NCI-H1436 treated with DMSO at 0.1 percent for 48 hours (cell line): ENCODE measurements at places on chromosomes 1 and 21.

GRCh38 chr1:35768350-35769187, 1.2 kb downstream of the CLSPN start:
- DNase-seq: no peak

DNA sequence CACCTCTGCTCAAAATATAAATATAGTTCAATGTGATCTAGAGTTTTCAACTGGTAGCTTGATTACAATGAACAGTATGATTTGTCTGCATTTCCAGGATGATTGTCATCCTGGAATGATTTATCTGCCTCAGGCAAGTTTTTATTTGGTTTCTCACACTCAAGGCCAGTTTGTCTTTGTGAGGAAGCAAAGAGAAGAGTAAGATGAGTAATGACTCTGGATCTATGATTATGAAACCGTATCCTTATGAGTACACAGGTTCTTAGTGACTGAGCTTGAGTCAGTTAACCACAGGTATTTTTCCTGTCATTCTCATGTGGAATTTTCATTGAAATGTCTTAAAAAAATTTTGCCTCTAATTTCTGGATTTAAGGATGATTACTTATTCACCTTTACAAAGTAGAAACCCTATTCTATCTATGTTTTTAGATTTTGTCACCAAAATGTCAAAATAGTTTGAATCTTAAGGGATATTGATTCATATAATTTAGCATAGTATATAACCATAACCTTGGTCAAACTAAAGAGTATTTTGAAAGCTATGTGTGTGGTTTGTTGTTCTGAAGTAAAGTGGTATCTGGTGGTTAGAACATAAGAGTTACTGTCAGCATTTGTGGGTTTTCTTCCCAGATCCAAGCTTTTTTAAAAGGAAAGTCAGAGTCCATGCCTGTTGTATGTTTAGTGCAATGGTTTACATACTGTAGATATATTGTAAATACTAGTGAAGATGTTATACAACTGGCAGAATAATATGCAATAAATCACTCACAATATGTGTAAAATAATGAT, 145.0 kb downstream of the RASAL2 start:
- DNase-seq: no peak

- DNase-seq: no peak
These were observed 31.7 kb upstream of the AGO1 start for GRCh38 chr1:35851132-35851869.

DNA sequence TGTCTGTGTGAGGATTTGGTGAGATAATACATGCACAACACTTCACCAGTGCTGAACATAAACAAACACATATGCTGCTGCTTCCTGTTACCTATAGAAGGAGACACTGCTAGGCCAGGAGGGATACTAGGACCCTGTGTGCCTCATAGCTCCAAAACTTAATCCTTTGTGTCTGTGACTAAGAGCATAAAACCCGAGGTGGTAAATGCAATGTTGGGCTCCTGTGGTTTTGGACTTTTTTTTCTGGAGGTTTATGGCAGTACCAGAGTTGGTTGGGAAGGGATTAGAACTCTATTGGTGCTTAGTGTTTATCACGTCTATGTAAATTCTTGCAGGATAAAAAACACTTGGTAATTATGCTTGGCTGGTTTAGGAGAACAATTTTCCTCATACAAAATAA, 122.9 kb downstream of the NUF2 start:
- DNase-seq: no peak

DNA sequence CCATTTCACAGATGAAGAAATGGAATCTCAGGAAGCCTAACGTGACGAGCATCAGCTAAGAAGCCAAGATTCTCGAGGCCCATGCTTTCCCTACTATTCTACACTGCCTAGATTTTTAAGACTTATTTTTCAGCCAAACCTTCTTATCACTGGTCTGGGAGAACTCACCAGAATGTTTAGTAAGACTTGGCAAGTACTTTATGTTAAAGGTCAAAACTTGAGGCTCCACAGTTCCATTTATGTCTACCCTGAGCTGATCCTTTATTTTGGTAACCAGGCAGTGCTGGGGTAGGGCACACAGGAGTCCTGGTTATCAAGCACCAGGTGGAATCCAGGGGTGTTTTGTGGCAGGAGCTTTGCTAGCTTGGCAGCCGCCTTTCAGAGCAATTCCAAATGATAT, 16.8 kb downstream of the PLXNA2 start:
- no peak for DNase-seq

- no peak for DNase-seq
These were observed 456.2 kb downstream of the KCNT2 start for GRCh38 chr1:196152086-196152485.

- no peak for DNase-seq
These were observed 104.6 kb downstream of the ENAH start for GRCh38 chr1:225548140-225548857.

- DNase-seq: peak; percentile 72
These were observed 54.1 kb downstream of the TOMM20 start for GRCh38 chr1:235074523-235075047.

- peak; percentile 31 for DNase-seq
These were observed 330.0 kb upstream of the PLD5 start for GRCh38 chr1:242854466-242854865.

GRCh38 chr1:20321573-20321972, 30.9 kb downstream of the VWA5B1 start:
- no peak for DNase-seq

- DNase-seq: no peak
These were observed 334.7 kb downstream of the AMY1C start for GRCh38 chr1:104084380-104084779.

GRCh38 chr1:30804352-30804751, 46.8 kb upstream of the LAPTM5 start:
- no peak for DNase-seq

GRCh38 chr1:201719812-201720521, 109.0 kb upstream of the IPO9 start:
- no peak for DNase-seq

DNA sequence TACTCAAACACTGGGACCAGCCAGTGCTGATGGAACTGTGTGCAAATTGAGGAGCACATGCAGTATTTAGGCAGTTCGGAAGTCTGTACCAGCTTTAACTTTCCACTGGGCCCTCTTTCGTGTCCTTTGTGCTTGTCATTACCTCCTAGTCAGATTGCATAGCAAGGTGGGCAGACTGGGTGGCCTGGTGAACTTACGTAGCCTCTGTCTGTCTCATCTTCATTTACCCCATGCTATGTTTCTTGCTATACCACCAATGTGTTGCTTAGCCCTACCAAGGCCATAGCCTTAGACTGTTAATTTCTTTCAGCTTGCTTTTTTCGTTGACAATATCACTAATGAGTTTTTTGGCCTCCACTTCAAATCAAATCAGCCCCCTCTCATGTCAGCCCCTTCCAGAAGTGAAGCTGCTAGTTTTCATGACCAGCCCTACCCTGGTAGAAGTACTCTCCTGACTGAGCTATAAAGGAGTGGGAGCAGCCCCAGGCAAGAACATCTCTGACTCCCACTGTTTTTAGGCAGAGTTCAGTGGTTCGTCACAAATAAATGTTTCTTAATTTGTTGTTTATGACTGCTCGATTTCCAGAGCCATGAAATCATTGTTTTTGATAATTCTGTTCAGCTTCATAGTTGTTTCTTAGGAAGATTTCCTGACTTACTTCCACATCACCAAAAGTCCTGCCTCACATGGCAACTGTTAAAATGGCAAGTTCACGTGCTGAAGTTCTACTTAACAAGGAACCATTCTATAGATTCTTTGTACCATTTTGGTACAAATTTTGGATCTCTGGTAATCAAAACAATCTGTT, 19.3 kb downstream of the PRKACB start:
- DNase-seq: no peak

DNA sequence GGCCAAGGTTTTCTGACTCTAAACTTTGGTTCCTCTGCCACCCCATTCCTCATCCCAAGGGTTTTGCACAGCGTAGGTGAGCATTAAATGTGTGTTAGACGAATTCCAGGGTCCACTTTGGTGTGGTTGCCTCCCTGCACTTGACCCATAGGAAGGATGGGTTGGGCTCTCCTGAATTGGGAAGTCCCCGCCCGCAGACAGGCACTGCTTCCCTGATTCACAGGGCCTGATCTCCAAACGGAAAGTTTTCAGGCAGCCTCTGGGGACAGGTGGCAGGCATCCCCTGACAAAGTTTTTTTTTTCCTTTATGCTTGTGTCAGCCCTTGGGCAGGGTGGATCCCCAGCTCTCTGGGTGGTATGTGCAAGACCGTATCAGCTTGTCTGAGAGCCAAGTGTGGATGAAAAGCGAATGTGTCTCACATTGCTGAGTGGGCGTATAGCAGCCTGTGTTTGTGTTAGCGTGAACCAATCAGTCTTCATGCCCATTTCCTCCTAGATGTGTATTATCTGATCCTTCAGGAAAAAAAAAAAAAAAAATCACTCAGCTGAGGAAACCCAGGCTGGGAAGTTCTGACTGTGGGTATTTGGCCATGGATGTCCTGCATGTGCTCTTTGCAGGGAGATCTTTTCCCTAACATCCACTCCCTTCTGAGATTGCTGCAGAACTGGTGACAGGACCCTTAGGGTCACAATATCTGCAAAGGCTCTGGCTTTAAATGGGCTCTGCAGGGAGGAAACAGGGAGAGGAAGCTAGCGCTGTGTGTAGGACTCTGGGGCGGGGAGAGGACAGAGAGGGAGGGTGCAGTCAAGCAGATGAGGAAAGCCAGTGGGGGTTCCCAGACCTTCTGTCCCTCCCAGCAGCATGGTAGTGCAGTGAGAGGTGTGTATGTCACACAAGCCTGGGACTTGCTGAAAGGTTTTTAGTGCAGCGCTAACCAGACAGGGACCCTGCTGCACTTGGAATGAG, 42.2 kb upstream of the TRABD2B start:
- no peak for DNase-seq

- DNase-seq: no peak
These were observed at the start of gene KLHDC9 for GRCh38 chr1:161098210-161099068. KLHDC9 (plus strand) TSS chr1:161098361; CDS start chr1:161098536, 175 bp downstream.

- DNase-seq: no peak
These were observed 132.9 kb downstream of the PIK3R3 start for GRCh38 chr1:45999507-45999906.

GRCh38 chr21:32186804-32187203, 92.0 kb downstream of the MIS18A start:
- no peak for DNase-seq

GRCh38 chr1:169103480-169103893, 3.0 kb upstream of the ATP1B1 start:
- DNase-seq: no peak

DNA sequence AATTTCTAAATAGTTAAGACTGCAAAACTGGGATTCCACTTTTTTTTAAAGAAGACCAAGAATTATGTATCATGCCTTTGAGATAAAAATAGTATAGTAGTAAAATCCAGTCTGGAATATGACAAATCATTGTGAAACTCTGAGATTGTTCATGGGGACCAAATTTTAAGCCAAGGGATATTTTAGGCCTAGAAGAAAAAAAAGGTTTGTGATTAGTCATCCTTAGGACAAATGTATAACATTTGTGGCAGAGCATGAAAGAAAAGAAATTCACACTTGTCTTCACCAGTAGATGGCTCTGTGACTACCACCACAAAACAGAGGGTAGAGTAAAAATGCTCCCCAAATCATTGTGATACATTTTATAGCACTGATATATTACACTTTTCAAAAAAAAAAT, 226.1 kb downstream of the KCTD3 start:
- DNase-seq: no peak

DNA sequence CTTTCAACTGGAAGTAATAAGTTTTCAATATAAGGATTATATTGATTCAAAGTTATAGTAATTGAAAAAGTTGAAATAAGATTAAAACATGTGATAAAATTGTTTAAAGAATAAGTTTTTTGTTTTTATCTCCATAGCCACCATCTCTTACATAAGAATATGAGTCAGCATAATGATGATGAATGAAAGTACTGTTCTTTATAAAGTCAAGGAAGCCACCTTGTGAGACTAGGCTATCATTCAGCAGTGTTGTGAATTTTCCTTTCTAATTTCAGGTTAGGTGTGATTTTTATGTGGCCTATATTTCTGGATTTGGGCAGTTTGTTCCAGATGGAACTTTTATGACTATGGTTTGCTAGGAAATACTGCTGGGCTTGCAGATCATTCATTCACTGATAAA, 22.4 kb upstream of the ASB17 start:
- DNase-seq: no peak

DNA sequence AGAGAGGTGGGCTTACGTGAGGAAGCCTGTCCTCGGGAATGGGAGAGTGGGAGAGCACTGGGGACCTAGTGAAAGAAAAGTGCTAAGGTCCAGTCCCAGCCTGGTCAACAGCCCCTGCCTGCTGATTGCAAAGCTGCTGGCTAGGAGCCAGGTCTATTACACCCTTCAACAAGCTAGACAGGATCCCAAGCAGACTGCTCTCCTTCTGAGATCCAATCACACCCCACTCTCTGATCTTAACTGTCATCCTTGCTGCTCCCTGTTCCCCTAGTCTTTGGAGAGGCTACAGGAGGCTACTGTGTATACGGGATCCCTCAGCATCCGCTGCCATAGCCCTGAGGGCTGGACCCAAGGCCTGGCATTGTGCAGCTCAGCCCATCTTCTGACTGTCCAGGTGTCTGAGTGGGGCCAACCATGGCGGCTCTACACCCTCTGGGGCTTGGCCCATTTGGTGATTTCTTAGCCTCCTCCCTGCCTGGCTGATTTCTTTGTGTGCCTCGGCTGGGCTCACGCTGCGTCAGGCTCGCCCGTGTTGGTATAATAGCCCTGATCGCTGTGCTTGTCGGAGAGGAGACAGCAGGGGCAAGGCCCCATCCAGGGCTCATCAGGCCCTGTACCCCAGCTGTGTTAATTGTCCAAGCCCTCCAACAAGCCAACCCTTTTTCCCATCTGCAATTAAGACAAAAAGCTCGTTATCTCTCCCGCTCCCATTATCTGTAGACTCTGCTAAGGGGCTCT, 43.9 kb downstream of the NAV1 start:
- peak; percentile 72 for DNase-seq

GRCh38 chr1:40344597-40344996, 27.5 kb upstream of the COL9A2 start:
- no peak for DNase-seq

GRCh38 chr1:178174539-178174938, 80.6 kb downstream of the RASAL2 start:
- no peak for DNase-seq

DNA sequence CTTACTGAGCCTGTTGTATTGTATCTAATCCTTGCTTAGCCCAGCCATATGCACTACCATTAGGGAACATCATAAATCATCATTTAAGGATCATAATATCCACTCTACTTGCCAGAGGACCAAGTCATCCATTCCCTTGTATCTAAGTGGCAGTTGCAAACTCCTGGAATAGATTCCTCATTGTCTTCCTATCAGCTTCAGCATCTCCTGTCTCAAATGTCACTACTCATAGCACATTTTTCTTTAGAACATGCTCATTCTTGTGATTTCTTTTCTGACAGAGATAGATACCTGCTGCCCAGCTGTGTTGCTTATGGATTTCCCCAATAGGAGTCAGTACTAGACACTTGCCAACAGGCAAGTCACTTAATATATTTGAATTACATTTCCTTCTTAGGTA, 84.3 kb downstream of the OLFML3 start:
- DNase-seq: no peak

GRCh38 chr1:203661572-203661971, 34.9 kb downstream of the ATP2B4 start:
- no peak for DNase-seq

DNA sequence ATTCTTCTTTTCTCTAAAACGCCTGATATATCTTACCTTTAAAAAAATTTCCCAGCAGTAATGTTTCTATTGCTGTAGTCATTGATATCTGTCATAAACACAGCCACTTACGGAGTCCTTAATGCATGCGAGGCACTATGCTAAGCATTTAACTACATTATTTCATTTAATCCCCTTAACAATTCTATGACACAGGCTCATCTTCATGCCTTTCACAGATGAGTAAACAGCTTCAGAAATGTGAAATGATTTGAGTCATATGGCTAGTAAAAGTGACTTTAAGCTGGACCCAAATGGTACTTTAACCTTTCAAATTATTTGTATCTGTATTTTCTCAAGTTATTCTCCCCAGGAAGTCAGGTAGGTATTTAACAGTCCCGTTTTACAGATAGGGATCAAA, 125.1 kb upstream of the FGGY start:
- DNase-seq: no peak
